M059J (cell line): ENCODE measurements at places on chromosomes 2 and 18.

DNA sequence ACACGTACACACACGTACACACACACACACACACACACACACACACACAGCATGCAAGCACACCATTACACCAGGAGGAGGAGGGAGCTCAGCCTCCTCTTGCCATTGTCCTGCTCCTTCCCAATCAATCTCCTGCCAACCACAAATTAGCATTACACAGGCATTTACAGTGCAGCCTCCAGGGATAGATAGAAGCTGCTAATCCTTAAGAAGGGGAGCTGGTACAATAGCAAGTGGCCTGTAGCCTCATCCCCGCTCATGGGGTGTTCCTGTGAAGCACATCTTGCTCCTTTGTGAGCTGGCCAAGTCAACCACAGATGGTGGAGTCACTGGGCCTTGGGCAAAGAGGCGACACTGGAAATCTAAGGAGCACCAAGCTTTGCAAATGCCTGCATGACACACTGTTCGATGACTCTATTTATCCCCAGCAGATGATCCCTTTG lies 110.3 kb upstream of the PKDCC start:
- DNase-seq, result peak; percentile 72

DNA sequence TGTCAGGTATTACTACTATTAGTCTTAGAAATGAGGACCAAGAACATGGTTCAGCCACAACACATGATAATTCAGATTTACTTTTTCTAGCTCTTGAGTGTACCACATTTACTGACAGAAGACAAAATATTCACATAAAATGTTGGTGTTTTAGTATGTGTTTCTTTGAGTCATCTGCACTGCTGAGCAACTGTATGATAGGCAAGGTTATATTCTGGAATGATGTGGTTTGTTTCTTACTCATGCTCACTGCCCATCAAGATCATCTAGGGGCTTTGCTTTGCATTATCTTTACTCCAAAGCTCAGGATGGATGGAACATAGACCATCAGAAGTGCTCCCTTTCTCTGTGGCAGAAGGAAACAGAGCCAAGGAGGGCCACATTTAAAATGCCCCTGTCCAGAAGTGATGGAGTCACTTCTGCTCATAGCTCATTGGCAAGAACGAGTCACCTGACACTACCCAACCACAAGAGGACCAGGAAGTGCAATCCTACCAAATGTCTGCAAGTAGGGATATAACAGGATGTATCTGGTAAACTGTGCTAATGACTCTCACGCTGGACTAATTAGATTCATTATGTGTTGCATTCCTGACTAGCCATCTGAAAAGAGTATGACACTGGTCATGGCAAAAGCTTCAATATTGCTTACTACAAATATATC lies 81.5 kb downstream of the DIS3L2 start:
- DNase-seq, result peak; percentile 19

- no peak for DNase-seq
Observed at GRCh38 chr2:6103949-6104348, 411.8 kb downstream of the SOX11 start.

DNA sequence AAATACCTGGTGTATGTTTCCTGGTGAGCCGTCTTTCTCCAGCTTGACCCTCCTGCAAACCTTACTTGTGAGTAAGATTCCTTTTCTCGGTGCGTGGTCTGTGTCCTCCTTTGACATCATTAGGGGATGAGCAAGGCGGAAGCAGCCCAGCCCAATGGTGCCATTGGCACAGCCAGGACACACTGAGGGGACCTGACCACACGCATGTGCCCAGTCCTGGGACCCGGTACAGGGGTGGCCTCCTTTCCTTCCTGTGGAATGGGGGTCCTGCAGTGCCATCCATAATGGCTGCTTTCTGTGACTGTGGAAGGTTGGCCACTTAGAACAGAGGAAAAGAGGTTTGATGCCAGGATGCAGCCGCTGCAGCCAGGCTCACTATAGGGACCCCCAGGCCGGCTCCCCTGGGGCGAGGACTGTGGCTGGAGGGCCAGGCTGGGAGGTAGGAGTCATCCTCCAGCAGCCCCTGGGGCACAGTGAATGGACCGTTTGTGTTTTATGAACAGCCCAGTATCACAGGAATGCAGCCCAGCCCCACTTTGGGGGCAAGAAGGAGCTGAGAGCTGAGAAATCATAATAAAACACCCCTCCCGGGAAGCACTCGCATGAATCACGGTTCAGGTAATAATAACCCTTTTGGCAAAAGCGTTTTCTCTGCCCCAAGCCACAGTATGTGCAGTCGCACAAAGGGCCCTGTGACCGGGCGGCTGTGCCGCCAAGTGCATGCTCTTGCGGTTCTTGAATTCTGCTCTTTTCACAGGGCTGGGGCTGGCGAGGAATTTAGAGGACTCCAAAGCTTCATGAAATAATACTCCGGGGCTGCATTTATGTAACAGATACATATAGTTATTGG lies 73.2 kb downstream of the ASB1 start:
- no peak for DNase-seq

DNA sequence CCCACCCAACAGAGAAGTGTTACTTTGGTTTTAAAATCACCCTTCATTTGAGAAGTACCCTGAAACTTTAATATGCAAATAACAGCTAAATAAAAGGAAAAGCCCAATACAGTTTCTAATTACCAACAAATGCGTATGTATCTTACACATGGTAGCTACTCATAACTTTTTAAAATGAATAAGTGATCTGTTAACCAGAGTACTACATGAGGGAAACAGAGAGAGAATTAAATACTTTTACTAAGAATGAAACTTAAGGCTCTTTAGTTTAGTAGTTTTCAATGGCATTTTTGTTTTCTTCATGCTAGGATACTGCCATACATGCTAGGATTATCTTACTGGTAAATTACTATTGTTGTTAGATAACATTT lies 39.1 kb upstream of the NABP1 start:
- DNase-seq, result no peak

DNA sequence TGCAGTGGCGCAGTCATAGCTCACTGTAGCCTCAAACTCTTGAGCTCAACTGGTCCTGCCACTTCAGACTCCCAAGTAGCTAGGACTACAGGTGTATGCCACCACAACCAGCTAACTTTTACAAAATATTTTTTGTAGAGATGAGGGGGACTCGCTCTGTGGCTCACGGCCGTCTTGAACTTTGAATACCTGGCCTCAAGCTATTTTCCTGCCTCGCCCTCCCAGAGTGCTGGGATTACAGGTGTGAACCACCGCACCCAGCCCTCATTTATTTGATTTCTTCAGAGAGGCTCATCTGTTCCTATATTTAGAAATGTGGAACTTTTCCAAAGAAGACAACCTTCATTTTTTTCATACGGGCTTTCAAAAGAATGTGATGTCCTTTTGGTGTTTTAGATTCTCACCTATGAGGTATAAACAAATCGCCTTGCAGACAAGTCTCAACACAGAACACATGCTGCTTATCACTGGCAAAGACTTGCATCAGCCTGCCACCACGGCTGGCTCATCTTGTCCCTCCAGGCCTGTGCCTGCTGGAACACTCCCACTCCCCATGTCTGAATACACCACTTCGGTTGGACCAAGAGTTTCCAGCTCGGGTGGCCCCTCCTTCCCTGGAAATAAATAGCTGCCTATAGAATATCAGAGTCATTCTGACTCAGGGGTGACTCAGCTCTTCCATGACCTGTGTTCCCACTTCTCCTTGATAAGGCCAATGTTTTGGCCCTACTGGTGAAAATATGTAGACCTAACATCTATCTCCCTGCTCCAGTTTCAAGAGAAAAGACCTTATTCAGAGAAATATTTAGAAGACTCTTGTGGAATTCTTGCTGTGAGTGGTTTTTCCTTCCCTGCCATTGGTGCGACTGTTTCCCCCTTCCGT lies 202.6 kb downstream of the TGIF1 start:
- peak; percentile 98 for DNase-seq

DNA sequence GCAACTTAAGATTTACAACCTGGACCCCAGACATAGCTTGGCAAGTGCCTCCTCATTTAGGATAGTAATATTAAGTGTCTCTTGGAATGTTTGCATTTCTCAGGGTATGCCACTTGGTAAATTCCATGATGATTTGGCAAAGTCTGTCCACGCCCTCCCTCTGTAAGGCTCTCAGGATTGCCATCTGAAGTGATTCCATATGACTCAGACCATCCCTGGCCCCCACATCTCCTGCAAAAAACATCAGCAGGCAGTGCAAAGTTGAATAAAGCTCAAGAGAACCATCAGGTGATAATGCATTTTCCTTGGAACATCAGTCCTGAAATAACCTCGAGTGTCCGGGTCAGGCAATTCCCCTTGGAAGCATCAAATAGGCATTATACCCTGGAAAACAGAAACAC lies 27.1 kb upstream of the PIEZO2 start:
- peak; percentile 78 for DNase-seq

- DNase-seq, result peak; percentile 4
Observed at GRCh38 chr2:22110244-22110651, 986.5 kb downstream of the TDRD15 start.

GRCh38 chr2:224038830-224039079 lies 331 bp downstream of the SERPINE2 start:
- DNase-seq, result no peak

- no peak for DNase-seq
Observed at GRCh38 chr18:9449600-9450414, 25.5 kb upstream of the RALBP1 start.

DNA sequence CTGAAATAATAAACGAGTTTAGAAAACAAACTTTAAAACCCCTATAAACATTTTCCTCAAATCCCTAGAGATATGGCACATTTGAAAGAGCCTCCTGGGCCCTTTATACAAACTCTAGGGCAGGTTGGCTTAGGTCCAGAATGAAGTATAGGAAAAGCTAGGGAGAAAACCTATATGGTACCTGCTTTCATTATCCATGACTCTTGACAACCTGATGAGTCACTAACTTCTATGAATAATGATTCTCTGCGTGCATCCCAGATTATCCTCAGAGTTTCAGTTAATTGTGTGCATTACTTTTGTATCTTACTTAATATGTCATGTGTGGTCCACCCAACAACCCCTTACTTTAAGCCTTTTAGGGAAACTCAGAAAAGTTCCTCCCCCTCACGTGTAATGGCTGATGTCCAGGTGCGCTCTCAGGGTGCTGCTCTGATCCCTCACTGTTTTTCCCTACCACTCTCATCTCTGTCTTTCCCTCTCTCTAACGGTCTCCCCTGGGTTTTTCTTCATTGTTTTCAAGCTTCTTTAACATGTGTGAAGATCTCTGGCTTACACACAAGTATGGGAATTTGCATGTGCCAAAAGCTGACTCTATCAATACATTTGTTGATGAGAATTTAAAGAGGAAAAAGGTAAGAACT lies 78.5 kb downstream of the LRP1B start:
- DNase-seq, result no peak
